T follicular helper cell (primary cell): ENCODE measurements at places on chromosomes 16 and 17.

DNA sequence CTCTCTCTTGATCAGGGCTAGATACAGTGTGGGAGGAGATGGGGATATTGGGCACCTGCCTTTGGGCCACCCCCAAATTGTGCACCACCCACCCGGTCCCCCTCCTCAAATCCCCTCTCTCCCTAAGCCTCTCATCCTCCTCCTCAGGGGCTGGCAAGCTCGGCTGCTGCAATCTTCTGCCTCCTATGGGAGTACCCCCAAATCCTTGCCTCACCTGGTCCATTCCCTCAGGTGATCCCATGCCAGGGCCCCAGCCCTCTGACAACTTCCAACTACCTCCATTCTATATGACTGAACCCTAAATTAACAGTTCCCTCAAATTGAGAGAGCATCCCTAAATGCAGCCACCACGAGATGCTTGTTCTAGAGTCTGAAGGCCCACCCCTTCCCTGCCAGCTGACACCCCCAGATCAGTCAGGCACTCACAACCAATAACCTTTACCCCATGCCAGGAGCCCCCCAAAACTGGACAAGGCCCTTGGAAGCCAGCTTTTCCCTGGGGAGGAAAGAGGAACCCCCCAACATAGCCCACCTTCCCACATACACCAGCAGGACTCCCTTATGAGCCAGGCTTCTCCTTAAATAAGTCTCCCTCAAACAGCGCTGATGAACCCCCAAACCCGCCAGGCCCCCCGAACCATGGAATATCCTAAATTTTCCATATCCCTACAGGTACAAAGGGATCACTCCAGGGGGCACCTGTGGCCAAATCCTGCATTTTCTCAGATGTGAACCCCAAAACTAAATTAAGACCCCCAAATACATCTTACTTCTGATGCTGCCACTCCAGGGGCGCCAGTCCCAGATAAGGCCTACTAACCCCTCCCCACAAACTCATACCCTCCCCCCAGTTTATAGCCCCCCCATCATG, 3.2 kb downstream of the DLG4 start:
- DNase-seq: no peak

DNA sequence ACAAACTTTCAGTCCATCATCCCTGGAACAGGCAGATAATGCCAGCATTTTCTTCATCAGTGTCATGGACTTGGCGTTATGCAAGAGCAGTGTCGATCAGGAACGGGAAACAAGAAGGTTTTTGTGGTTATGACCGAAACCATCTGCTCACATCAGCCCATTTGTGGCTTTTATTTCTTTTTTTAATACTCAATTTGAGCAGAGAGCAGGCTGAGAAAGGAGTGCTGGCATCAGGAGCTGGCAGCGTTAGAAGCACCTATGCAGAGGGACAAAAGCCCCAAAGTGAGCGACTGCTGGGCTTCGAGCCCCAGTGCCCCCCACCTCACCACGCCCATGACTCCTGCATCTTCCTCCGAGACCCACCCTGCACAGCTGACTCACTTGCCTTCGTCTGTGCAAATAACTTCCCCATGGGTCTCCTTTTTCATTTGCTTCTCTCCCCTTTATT, 16.2 kb upstream of the CD300E start:
- DNase-seq: no peak

DNA sequence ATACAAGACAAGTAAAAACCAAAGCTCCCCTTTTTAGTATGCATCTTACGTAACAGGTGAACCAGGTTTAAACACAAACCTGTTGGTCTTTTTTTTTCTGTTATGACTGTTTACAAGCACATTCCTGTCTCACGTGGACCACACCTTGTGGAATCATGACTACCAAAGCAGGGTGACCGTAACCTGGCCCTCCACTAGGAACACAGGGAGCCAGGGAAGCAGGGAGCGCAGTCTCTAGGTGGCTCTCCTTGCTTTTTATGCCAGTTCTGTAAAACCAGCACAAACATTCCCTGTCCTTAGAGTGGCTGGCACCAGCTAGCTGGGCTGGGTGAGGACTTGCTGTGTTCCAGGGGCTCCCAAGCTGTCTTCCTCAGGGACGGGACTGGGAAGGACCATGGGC, 44.1 kb downstream of the DDX19A start:
- DNase-seq: no peak

DNA sequence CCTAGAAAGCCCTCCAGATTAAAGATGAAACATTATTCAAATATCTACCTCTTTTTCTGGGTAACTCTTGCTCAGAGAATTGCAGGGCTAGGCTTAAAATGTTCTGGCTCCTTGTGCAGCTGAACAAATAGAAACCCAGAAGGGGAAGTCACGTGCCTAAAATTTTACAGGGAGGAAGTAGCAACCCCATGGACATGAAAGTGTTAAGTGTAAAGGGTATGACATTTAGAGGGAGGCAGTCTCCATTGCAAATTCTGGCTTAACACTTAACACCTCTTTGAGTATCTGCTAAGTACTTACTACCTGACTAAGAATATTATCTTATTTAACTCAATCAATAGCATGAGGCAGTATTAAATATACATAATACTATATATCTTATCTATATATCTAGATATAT, 376.1 kb upstream of the ERCC4 start:
- no peak for DNase-seq

DNA sequence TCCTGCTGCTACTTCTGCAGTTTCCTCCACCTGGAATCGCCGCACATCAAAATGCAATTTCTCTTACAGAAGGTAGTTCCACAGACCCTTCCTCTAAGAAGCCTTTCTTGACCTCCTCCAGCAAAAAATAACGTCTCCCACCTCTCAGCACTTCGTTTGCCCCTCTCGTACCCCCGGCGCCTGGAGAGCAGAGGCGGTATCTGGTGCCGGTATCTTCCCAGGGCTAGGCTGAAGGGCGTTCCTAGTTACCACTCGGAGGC, 482 bp downstream of the DCTPP1 start:
- DNase-seq: no peak

DNA sequence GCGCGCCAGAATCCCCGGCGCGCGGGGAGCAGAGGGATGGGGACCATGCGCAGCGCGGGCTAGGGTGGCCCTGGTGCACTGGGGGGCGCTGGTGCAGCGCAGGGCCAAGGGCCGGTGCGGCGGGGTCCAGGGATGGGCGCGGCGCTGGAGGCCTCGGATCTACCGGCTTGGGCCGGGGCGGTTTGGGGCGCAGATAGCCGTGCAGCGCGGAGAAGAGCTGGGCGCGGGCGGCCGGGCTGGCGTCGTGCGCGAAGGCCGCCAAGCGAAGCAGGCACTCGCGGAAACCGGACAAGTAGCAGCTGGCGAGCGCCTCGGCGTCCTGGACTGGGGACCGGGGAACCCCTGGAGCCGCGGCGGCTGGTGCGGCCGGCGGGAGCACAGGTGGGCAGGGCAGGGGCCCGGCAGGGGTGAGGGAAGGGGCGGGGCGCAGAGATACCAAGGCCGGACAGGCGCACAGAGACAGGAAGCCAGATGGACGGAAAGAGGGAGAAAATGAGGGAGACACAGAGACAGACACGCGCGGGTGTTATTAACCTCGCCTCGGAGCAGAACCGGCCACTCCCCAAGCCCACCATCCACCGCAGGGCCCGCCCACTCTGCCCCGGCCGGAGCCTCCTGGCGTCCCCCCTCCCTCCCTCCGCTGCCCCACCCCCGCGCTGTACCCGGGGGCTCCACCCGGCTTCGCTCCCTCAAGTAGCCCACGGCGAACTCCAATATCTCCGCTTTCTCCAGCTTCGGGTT, 2.1 kb downstream of the HES7 start:
- no peak for DNase-seq

GRCh38 chr17:6279659-6280058, 155.3 kb downstream of the AIPL1 start:
- no peak for DNase-seq

DNA sequence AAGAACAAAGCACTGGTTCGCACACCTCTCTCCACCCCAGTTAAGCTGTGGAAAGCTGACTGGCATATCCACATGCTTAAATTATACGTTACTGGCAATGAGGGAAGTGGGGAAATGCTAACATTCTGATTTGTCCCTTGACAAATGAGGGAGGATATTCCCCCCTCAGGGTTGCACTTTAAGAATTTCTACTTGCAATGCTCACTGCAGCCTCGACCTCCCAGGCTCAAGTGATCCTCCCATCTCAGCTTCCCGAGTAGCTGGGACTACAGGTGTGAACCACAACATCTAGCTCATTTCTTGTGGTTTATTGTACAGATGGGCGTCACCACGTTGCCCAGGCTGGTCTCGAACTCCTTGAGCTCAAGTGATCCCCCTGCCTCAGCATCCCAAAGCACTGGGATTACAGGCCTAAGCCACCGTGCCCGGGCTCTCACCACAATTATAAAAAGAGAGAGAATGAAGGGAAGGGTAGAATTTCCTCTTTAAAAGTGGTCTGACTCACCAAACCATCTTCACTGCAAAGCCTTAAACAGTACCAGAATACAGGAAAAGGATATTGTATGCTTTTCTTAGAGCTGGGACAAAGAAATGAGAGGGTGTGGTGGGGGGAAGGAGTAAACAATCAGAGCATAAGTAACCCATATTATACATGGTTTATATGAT, 38.9 kb downstream of the KANSL1 start:
- DNase-seq: no peak

GRCh38 chr16:89547291-89547690, 13.2 kb upstream of the RPL13 start:
- no peak for DNase-seq

DNA sequence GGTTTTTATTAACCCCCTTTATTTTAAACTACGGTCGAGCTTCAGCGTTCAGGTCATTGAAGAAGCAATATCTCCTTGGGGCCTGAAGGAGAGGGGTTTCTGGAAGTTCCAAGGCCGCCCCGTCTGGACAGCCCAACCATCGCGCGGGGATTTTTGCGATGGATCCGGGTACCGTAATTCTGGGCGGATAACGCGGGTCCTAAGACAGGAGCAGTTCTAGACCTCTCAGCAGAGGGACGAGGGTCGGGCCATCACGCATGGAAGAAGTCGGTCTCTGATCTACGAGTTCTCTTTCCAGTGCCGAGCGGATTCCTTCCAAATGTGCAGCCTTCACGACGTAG, 3.6 kb downstream of the BORCS6 start:
- DNase-seq: no peak

GRCh38 chr16:67995423-67995822, 3.9 kb downstream of the DPEP2 start:
- DNase-seq: no peak

DNA sequence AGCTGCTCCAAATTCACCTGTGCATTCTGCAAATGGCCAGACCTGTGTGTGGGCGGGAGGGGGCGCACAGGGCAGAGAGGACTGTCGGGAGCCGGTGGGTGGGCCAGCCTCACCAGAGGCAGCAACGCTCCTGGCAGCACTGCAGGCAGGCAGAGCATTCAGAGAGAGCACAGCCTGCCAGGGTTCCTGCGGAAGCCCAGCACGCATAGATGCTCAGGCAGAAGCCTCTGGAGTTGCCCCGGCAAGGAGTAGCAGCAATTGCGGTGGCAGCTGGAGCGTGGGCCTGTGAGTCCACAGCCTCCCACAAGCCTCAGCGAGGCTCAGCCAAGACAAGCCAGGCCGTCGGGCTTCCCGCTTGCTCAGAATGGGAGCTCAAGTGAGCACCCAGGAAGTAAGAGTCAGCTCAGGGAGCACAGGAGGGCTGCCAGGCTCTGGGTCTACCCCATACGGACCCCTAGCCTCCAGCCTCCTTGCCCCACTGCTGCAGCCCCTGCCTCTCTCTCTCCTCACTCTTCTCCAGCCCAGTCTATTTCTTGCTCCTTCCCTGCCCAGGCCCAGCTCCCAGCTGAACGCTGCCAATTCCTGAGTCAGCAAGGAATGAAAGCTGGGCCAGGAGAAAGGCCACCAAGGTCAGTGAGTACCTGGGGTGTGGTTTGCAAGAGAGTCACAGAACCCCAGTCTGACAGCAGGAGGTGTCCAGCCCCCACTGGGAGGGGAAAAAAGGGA, 9.6 kb downstream of the EMC6 start:
- no peak for DNase-seq
